CMK (cell line): ENCODE measurements at places on chromosomes 5 and 9.

DNA sequence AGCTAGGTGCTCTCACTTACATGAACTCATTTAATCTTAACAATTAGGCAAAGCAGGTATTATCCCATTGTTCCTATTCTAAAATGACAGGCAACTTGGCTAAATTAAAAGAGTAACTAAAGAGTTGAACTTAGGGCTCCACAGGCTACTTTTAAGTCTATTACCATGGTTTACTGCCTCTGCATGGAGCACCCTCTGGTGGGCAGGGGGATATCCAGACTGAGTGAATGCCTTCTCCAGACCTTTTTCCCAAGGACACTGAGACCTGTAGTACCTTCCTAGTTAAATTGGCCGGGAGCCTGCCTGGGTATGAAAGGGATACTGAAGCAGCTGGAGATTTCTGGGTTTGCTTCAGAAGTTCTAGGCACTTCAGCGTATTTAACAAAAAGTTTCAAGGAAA is 238.1 kb downstream of the ELAVL2 start:
- DNase-seq, result no peak

GRCh38 chr9:108117795-108118194 is 628.2 kb upstream of the KLF4 start:
- no peak for DNase-seq

DNA sequence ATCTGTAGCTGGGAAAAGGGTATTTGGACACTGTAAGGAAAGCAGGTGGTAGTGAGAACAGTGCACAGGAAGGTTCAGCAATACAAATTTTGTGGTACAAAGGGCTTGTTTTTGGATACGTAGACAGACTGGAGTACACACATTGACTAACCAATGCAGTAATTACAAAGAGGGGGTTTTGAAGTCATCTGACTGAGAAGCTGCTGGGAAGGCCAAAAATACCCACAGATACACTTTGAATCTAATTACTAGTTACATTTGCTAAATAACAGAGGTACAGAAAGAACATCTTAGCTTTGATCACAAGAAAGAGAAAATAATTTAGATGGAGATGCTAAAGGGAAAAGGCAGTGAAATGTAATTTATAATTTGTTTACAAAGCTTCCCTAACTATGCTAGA is 45.9 kb downstream of the PKD2L2 start:
- DNase-seq, result no peak

GRCh38 chr9:129757045-129757444 is 4.2 kb upstream of the PTGES start:
- DNase-seq, result no peak

DNA sequence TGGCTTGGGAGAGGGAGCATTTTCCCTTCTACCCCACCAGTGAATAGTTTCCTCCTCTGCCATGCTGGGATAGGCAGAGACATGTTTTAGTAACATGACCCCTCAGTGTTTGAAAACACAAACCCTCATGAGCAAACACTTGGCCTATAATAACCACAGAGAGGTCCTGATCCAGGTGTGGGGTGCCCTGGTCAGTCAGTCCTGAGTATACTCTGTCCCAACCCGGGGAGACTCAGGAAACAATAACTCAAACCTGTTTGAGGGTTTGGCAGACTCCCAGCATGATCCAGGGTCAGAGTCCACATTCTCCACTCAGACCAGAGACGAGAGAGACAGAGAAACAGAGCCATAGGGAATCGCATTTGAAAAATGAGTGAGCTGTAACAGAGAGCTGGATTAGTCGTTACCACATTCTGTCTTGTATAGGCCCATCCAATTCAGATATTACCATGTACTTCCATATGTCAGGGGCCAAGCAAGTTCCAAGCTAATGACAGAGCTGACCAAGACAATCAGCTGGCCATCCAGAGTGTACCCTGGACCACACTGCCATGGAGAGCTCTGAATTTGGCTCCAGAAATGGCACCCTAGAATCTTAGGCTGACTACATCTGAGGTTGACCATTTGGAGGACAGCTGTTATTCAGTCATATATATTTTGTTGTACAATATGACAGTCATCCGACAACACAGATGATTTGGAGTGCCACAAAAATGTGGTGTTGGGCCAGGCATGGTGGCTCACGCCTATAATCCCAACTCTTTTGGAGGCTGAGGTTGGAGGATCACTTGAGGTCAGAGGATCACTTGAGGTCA is 4.2 kb upstream of the CA9 start:
- DNase-seq, result no peak

- DNase-seq, result no peak
Observed at GRCh38 chr5:50969151-50970031, 303.0 kb downstream of the PARP8 start.

DNA sequence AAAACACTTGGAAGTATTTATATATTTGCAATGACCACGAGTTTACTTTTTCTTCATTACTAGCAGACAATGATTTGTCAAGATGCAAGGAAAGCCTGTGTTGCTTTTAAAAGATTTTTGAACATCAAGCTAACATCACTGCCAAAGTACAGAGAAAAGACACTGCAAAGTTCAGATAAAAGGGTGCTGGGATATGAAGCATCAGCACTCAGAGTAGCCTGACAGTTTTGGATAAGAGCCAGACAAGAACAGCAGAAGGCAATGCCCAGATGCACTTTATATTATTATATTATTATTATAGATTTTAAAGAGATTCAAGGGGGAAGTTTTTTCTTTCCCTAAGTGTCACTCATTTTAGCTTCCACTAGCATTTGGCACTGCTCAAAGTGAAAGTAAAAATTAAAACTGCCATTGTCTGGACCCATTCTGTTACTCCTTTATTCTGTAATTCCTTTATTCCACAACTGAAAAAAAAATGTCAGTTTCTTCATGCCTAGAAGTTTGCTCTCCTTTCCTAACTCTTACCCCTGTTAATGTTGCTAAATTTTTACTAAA is 240.6 kb downstream of the EFNA5 start:
- DNase-seq, result no peak

GRCh38 chr5:176548967-176549444 is at the start of gene CDHR2:
TSS of gene CDHR2 (plus strand) at chr5:176549342. CDS start at chr5:176565353, 16,011 bp downstream.
- no peak for DNase-seq

DNA sequence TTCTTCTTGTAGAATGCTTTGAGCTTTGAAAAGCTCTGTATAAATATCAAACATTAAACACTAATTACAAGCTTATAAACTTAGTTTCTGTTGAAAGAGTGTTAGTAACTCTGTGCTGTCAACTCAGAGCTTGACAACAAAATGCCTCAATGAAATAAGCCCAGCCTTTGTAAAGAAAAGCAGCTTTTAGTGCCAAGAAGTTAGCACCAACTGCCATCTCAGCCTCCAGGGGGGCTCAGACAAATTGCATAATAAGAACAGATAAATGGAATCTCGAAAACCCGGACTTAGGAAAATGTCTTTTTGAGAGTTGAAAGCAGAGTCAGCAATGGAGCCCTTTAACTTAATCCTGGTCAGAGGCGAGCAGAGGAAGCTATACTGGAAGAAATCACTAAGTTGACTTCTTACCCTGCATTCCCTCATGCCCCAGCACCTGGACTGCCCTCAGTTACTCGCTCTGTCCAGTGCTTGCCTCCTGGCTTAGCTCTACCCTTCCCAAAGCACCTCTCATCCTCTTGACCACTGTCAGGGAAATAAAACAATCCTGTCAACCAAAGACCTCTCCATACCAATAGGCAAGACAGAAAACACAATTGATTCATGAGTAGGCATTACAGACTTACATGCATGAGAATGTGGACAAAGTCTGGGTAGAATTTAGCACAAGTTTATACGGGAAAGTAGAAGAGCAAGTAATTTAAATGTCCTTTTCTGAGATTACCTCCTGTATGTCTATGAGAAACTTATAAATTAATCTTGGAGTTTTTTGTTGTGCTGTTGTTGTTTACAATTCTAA is 352.7 kb downstream of the ZNF608 start:
- no peak for DNase-seq

GRCh38 chr9:132372177-132373095 is 17.6 kb upstream of the SETX start:
- peak; percentile 72 for DNase-seq

DNA sequence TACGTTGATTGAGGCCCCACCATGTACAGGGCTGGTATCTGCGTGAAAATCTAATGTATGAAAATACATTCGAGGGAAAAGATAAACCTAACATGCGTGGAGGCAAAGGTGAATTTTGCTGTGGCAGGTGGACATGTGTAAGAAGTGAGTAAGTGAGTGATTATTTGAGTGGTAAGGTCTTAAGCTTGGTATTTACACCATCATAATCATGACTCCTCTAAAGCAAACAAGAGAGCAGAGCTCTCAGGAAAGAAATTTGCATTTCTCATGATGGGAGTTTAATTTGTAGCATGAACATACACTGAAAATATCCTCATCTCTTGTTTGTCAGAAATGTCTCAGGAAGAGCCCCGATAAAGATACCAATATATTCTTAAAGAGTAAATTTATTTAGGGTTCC is 260.6 kb downstream of the PSAT1 start:
- no peak for DNase-seq

DNA sequence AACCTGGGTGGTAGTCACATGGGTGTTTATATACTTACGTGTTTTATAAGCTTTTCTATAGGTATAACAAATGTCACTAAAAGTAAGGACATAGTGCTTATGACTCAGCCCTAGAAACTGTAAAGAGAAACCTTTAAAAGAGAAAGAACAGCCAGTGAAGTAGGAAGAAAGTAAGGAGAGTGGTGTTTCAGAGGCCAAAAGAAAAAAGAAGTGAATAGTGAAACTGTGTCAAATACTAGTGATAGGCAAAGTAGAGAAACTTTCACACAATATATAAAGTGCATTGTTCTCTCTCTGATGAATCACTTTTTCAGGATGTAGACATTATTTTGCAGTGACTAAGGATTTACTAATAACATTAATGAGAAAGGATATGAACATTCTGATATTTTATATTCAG is 74.2 kb upstream of the SUSD1 start:
- DNase-seq, result no peak

GRCh38 chr5:68803881-68804319 is 289.9 kb upstream of the SLC30A5 start:
- DNase-seq, result no peak

DNA sequence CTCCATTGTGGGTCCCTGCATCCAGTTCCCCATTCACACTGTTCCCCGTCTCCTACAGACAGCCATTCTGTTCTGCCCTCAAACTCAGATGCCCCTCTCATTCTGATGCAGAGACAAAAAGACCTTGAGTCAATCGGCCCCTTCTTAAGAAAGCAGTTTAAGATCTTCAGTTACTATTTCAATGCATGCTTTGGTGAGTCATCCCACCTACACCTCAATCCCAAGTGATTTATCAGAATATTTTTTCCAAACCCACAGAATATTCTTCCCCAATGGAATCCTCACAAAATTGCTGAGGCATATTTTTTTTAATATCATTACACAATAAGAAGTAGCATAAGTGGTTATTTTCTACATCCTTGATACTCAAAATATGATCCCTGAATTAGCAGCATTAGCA is 92.4 kb upstream of the SLC1A1 start:
- no peak for DNase-seq

GRCh38 chr5:42666869-42667268 is 89.7 kb upstream of the CCDC152 start:
- no peak for DNase-seq

DNA sequence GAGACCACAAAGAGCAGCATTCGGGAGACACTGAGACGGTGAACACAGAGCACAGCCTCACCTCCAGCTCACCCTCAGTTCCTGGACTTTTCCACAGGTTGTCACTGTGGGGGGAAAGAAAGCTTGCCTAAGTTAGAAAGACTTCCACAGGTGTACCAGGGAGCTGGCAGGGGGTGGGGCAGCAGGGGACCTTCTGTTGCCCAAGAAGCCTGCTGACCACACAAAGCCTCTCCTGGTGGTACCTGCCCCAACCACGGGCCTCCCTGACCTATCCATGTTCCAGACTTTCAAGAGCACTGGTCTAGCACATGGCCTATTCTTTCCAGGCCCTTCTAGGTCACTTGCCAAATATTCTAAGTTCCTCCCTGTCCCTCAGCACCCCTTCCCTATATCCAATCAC is 550.8 kb downstream of the BNC2 start:
- DNase-seq, result no peak

GRCh38 chr5:93746406-93747056 is 5.1 kb upstream of the POU5F2 start:
- DNase-seq, result no peak

- DNase-seq, result no peak
Observed at GRCh38 chr5:11724940-11725339, 179.3 kb downstream of the CTNND2 start.

DNA sequence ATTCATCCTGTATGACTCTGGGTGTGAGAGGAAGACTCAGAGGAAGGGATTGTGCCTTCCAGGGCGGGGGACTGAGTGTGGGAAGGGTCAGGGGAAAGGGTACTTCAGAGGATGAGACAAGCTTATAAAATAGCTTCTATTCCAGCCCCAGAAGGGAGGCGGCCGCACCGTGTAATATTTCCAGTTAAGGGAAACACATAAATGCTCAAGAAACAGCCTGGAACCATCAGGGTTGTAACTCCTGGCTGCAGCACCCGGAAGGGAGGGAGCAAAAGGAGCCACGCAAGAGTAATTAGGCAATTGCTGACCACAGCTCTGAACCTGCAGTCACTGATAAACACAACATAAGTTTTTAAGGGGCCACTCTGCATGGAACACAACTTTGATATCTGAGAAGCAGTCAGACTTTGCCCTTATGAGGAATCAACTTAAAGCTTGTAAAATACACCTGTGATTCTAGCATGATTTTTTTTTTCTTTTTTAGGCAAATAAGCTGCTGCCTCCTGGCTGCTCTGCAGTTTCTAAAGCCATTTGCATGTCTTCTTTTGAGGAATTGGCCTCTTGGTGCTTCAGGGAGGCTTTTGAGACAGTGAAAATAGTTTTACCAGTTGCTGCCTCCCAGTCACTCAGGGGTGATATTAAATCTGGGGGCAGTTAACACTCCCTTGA is 382.7 kb downstream of the ENC1 start:
- DNase-seq, result peak; percentile 67

DNA sequence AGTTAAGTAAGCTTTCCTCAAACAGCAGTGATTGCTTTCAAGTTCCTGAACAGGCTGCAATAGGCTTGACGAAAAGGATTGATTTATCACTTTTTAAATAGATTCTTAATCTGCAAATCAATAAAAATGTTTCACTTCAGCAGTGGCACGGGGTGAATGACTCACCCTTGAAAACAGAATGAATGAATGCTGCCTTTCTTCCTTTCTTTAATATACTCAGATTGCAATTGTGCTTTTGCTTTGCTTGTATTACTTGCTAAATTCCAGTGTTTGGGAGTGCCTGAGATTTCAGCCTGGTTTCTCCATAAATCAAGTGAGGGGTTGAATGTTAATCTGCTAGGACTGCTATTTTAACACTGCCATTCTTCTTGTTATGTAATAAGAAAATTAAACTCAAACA is 1293.8 kb downstream of the PTPRD start:
- no peak for DNase-seq

DNA sequence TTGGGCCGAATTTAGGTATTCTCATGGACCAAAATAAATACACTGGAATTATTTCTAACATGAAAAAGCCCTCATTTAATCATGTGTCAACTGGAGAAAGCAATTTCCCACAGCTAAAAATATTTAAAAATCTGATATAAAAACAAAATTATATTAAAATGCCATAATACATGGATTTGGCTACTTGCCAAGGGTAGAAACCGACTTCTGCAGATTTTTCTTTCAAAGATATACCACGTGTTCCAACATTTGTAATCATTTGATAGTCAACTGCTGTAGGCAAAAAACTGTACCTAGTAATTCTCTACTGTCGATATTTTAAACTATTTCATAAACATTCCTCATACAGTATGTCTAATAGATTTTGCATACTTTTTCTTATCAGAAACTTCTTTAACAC is 237.6 kb downstream of the FBXL17 start:
- no peak for DNase-seq
